Stimulated activated naive CD4-positive, alpha-beta T cell treated with Interleukin-2 at 50 U/mL for 16 hours (primary cell): ENCODE measurements at places on chromosomes 16 and 17.

GRCh38 chr16:78551487-78552085 lies 452.1 kb downstream of the WWOX start:
- DNase-seq = no peak

DNA sequence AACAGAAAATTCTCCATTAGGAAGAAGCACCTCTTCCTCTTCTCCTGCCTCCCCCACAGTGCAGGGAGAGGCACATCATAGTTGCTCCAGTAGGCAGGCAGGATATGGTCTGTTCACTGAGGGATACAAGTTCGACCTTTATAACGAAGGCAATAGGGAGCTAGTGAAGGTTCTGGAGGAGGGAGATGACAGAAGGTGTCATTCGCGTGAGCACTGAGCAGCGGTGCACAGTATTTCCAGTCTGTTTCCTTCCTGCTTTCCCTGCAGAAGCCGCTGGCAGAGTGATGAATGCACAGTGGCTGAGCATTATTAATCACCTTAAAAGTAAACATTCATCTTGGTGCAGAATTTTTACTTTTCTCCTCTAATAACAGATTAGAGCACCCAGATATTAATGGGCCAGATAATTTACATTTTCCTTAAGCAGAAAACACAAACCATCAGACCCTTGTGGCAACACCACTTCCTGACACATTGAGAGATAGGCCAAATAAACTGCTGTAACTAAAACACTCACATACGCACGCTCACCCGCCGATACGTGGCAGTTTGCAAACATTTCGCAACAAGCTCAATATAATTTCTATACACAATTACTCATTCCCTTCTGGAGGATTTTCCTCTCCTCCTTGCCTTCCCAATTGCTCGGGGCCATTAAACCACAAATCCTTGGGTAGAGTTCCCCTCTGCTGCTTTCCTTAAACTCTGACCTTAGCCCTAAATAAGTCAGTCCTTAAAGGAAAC lies 69.5 kb downstream of the AIPL1 start:
- no peak for DNase-seq

- no peak for DNase-seq
Observed at GRCh38 chr17:556431-556995, 158.1 kb downstream of the VPS53 start.

- peak; percentile 58 for DNase-seq
Observed at GRCh38 chr17:48915459-48916282, 7.5 kb downstream of the UBE2Z start.

- no peak for DNase-seq
Observed at GRCh38 chr16:87918866-87919680, 17.3 kb downstream of the CA5A start.

GRCh38 chr16:51994597-51994996 lies 552.3 kb downstream of the TOX3 start:
- DNase-seq = no peak

- DNase-seq = no peak
Observed at GRCh38 chr17:8345951-8346665, 6.5 kb downstream of the ODF4 start.

DNA sequence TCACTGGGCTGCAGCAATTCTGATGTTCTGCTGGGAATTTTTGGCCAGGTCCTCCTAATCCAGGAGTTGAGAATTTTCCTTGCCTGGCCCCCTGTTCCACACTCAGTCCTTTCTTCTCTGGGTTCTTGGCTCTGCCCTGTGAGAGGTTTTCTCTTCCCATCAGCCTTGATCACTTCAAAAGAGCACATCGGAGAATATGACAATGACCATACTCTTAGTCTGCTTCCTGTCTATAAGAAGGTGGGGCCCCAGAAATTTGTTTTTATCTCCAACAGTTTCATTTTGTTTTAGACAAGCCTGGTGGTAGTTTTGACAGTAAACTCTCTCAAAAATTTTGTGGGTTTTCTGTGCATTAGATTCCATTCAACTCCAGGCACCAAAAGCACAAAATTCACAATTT lies 70.7 kb downstream of the C17orf67 start:
- no peak for DNase-seq

- DNase-seq = peak; percentile 83
Observed at GRCh38 chr17:21280081-21280518, 4.4 kb upstream of the MAP2K3 start.

- peak; percentile 47 for DNase-seq
Observed at GRCh38 chr16:75288596-75289120, 37.2 kb upstream of the BCAR1 start.

GRCh38 chr17:48814504-48814903 lies 2.5 kb downstream of the TTLL6 start:
- DNase-seq = peak; percentile 29

DNA sequence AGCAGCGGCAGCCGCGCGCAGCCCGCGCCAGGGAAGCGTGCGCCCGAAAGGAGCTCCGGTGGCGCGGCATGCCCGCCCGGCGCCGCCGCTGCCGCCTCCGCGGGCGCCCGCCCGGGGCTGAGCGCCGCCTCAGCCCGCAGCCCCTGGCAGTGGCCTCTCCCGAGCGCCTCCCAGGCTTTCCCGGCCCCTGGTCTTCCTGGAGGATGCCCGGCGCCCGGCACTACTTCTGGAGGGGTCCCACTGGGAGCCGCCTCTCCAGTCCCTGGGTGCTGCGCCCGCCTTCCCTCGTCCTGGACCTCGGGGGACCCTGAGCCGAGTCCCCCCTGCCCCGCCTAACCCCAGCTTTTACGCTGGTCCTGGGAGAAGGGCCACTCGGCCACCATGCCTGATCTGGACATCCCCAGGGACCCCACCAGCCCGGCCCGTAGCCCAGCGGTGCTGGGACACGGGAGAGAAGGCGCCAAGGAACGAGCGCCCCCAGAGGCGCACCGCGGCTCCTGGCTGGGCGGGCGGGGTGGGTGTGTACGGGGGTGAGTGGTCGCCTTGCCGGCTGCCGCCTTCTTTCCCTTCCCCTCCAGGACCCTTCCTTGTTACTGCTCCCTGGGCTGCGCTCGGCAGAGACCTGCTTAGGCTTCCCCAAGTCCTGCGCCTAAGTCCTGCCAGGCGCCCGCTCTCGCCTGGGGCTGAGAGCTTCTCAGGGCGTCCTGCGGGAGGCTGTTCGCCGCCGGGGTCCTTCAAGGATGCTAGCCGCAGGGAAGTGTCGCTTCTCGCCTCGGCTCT lies 704 bp downstream of the ASIC2 start:
- no peak for DNase-seq

DNA sequence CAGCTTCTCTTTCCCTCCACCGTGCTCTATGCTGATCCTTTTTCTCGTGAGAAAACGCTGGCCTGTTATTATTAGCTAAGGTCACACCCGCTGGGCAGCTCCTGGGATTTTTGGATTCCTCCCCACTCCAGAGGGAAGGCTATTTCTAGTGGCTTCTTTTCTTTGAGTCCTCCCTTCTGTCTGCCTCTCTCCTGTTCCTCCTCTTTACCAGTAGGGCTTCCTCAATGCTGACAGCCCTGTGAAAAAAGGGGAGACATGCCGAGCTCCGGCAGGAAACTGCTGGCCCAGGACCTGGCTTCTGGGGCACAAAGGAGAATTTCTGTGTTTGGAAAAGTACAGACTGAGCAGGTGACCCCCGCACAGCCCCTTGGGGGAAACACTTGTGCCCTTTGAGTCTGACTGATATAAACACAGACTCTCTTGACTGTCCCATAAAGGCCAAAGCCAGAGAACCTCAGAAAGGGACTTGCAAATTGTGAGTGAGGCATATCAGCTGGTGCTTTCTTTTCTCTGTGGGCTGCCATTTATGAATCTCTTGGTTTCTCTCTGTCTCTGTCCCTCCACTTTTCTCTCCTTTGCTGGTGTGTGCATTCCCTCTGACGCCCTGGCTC lies 14.0 kb upstream of the RNF135 start:
- DNase-seq = no peak

- DNase-seq = no peak
Observed at GRCh38 chr17:65931246-65932149, 260.4 kb downstream of the CEP112 start.

GRCh38 chr17:29034510-29034909 lies 8.4 kb upstream of the PIPOX start:
- no peak for DNase-seq

- DNase-seq = no peak
Observed at GRCh38 chr16:54093281-54093680, 193.3 kb downstream of the IRX3 start.

DNA sequence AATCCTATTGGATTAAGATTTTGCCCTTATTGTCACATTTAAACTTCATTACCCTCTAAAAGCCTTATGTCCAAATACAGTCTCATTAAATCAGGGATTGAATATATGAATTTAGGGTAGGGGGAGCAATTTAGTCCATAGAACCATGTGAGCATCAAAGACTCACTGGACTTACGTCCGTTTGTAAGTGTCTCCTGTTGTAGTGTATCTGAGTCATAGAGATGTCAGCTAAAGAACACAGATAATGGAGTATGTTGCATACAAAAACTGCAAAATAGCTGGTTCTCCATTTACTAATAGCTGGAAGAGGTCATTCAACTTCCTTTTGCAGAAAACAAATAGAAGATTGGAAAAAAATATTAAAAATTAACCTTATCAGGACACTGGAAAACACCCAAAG lies 599.1 kb upstream of the SOX9 start:
- no peak for DNase-seq

GRCh38 chr16:12646490-12647274 lies 157.0 kb downstream of the CPPED1 start:
- no peak for DNase-seq

DNA sequence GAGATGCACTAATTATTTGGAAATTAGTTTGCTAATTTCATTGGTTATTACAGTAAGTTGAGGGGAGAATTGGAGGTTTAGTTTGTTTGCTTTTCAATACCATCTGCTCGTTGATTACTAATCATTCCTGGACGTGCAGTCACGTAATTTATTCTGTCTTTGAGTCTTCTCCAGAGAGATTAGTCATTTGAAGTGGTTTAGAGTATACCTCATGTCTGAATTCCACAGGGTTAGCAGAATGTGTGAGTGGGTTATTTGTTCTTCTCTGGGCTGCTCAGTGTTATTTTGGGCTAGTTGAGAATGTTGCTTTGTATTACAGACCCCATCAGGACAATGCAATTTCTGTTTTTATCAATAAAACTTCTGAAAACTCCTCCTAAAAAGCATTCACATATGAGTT lies 265.0 kb downstream of the RBFOX1 start:
- no peak for DNase-seq
